ENCODE measurements at places on chromosomes 4 and X.

DNA sequence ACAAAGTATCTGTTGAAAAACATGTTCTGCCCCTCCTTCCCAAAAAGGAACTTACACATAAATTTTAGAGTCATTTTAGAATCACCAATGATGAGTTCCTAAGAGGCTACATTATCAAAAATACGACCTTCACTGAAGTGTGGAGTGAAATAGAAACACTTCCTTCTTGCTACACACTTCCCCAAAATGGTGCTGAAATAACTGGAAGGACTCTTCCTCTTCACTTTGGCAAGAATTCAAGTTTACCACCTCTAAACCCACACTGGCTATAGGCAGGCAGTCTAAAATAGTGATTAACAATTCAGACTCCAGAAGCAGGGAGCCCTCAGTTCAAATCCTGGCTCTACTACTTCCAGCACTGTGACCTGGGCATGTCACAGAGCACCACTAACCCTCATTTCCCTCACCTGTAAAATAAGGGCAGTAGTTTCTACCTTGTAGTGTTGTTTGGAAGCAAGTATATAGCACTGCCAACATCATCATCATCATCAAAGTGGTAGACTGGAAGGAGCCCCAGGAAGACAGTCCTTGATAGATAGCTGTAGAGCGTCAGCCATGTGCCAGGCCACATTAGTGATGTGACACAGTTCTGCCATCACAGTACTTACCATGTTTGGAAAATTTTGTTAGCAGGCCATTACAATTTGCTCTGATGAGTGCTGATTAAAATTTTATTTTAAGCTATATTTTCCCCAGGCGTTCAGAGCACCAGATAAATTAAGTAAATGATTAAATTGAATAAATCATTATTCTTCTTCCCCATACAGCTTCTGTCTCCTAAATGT, 103.3 kb downstream of the PARM1 start:
- no peak for DNase-seq

DNA sequence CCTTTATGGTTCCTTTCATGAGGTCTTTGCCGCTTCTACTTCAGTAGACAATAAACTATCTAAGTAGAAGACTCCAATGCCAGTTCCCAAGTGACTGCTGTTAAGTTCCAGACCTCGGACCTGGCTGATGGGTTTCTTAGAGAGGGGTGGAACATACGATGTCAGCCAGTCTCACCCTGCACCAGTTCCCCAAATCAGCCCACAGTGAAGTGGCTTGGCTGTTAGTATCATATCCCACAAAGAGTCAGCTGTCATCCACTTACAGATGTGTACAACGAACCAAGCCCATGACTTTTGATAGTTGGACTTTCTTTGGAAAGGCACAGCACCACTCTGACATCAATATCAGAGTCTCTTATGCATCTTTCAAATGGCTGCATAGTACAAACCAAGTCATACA, 8.1 kb upstream of the KLHL34 start:
- DNase-seq, result no peak

- no peak for DNase-seq
Observed at GRCh38 chrX:133579631-133580030, 164.3 kb upstream of the GPC4 start.

- DNase-seq, result no peak
Observed at GRCh38 chr4:93896516-93896915, 68.0 kb downstream of the ATOH1 start.

- no peak for DNase-seq
Observed at GRCh38 chrX:114582698-114583395, 1.0 kb upstream of the HTR2C start.

DNA sequence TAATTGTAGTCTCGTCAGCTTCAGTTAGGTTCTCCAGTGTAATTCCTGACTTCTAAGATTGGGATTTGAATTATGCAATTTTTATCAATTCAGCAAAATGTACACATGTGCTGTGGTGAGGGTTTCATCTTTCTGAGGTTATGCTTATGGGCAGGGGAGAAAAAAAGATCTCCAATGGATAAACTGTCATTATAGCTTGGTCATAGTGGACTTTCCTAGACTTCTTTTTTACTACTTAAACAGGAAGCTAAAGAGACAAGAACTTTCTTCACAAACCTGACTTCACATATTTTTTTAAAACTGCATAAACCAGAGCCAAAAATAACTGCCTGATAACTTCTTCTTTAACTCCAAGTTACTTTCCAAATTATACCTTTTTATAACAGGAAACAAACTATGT, 21.7 kb upstream of the SPP1 start:
- DNase-seq, result no peak

- DNase-seq, result no peak
Observed at GRCh38 chr4:40550948-40551462, 78.7 kb downstream of the RBM47 start.

DNA sequence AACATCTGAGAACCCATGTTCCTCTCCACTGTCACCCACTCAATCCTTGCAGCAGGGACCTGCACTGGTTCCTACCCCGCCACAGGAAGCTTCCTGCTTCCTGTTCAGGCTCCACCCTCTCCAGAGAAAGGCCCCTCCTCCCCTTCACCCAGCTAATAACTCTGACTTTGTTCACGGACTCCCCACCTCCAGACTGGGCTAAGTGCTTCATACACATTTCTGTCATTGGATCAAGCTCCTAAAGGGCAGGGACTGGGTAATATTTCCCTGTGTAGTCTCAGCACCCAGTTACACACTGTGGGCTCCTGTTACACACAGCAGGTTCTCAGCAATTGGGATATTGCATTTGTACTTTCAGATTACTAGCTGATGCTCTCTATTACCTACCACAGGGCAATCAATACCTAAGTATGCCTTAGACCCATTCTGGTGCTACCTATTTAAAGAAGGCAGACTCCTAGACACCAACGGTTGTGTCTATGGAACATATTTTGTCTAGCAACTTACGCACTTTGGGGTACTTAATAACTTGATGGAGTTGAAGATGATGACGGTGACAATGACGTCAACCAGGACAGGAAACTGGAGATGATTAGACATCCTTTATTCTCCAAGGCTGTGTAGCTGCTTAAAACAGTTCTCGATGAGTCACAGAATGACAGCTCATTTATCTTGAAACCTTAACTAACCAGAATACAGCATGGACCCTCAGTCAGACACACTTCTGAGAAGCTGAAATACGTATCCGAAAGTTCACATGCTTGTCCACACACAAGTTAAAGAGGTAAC, 58.1 kb downstream of the MAML3 start:
- peak; percentile 98 for DNase-seq

- no peak for DNase-seq
Observed at GRCh38 chr4:124948976-124949597, 236.6 kb upstream of the ANKRD50 start.

DNA sequence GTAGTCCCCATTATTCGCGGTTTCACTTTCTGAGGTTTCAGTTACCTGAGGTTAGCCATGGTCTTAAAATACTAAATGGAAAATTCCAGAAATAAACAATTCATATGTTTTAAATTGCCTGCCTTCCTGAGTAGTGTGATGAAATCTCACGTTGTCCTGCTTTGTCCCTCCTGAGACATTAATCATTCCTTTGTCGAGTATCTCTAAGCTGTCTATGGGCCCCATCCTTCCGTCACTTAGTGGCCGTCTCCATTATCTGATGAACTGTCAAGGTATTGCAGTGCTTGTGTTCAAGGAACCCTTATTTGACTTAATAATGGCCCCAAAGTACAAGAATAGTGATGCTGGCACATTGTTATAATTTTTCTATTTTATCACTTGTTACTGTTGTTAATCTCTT, 94.8 kb downstream of the ADGRL3 start:
- no peak for DNase-seq

DNA sequence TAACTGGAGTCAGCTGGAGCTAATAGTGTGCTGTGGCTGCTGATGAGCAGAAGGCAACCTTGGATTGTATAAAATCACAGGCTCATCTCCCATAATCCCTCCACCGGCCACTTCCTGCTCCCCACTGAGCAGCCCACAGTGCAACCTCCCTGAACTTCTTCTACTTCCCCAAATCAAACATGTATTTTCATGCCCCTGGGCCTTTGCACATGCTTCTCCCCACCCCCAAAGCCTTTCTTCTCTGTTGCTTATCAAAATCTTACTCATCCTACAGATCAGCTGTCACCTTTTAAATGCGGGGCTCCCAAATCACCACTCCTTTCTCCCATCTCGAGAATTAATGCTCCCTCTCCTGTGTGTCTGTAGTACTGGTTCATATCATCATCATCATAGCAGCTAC, 35.8 kb downstream of the RHOH start:
- DNase-seq, result no peak

DNA sequence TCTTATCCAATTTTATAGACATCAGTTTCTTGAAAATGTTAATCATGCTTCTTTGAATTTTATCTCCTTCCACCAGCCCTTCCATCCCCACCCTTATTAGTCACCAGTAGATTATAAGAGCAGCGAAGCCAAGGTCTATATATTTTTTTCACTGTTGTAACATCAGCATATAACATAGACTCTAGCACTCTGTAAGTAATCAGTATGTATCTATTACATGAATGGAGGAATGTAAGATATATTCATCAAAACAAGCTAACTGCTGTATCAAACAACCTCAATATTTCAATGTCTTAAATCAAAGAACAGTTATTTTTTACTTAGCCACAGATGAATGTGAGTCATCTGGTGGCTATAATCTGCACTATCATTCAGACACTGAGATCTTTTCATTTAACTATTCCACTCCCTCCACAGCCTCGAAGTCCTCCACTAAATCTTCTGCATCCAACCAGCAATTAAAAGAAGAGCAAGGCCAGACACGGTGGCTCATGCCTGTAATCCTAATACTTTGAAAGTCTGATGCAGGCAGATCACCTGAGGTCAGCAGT, 178.9 kb downstream of the CENPC start:
- no peak for DNase-seq

- DNase-seq, result peak; percentile 22
Observed at GRCh38 chr4:126405369-126405982, 1090.7 kb downstream of the FAT4 start.

GRCh38 chr4:15754323-15754722, 23.8 kb upstream of the CD38 start:
- peak; percentile 64 for DNase-seq

DNA sequence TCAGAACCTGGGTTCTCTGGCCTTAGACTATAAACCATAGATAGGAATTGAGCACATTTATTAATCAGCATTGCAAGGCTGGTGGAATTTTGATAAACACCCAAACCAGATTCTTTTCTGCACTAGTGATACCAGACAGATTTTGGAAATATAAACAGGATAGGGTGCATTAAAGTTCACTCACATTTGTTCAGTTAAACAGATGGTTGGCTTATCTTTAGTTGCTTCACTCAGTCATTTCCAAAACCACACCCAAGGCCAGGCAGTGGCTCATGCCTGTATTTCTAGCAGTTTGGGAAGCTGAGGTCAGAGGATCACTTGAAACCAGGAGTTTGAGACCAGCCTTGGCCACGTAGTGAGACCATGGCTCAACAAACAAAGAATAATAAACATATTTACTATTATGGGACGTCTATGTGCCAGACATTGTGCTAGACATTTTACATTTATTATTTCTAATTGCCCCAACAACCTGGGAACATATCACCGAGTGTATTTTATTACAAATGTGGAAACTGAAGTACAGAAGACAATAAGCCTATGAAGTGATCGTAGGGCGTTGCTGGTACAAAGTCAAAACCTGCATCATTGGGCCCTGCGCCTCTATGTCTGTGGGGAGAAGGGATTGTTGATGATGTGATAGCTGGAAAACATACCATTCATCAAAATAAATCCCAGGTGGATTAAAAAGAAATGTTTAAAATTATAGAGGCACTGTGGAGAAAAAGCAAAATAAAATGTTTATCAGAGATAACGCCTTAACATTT, 15.0 kb downstream of the ADD1 start:
- no peak for DNase-seq

DNA sequence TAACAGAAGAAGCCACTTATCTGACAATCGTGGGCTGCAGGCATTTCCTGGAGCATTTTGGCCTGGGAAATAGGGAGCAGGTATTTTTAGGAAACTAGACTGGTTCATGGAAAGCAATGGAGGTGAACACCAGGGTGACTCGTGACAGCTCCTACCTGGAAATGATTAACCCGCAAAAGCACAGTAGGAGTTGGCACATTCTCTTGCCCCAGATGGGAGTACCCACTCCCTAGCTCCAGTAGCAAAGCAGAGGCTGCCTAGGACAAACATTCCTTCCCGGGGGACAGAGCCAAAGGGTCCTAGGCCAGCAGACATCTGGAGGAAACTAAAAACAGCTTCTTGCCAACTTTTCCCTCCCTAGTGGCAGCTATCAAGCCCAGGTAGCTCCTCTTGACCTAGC, 29.0 kb downstream of the RTL5 start:
- DNase-seq, result no peak
